NCI-H524 (cell line): ENCODE measurements at places on chromosomes 2 and 18.

GRCh38 chr2:43333656-43334144 lies 107.3 kb upstream of the ZFP36L2 start:
- no peak for DNase-seq

GRCh38 chr2:191012845-191013681 lies 908 bp downstream of the STAT1 start:
- no peak for DNase-seq

- no peak for DNase-seq
Observed at GRCh38 chr2:152154462-152154861, 21.1 kb downstream of the STAM2 start.

GRCh38 chr2:6909431-6910385 lies 7.5 kb upstream of the RNF144A start:
- no peak for DNase-seq

DNA sequence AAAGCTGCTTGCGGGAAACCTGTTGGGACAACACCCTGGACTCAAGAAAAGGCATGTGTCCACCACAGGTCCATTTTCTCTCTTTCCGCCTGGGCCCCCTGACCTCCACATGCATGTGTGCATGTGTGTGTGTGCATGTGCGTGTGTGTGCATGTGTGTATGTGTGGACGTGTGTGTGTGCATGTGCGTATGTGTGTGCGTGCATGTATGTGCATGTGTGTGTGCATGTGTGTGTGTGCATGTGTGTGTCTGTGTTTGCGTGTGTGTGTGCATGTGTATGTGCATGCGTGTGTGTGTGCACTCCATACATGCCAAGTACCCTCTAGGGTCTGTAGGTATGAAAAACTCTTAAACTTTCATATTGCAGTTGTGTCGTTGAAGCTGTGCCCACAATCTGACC lies 16.3 kb downstream of the CAPN14 start:
- no peak for DNase-seq

GRCh38 chr2:55009277-55010060 lies 40.8 kb downstream of the RTN4 start:
- no peak for DNase-seq

DNA sequence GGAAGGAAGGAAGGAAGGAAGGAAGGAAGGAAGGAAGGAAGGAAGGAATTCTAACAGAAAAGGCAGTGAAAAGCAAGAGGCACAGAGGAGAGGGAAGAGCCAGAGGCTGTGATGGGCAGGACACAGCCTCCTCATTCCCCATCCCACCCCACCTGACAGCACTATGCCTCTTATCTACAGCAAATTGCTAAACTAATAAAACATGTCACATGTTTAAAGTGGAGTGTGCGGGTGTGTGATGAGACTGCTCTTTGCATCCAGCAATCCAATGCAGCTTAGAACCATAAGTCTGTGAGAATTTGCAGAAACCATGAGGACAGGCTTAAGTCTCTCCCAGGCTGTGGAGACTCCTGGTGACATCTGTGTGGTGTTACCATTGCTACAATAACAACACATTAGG lies 108.4 kb upstream of the ALK start:
- DNase-seq = no peak

DNA sequence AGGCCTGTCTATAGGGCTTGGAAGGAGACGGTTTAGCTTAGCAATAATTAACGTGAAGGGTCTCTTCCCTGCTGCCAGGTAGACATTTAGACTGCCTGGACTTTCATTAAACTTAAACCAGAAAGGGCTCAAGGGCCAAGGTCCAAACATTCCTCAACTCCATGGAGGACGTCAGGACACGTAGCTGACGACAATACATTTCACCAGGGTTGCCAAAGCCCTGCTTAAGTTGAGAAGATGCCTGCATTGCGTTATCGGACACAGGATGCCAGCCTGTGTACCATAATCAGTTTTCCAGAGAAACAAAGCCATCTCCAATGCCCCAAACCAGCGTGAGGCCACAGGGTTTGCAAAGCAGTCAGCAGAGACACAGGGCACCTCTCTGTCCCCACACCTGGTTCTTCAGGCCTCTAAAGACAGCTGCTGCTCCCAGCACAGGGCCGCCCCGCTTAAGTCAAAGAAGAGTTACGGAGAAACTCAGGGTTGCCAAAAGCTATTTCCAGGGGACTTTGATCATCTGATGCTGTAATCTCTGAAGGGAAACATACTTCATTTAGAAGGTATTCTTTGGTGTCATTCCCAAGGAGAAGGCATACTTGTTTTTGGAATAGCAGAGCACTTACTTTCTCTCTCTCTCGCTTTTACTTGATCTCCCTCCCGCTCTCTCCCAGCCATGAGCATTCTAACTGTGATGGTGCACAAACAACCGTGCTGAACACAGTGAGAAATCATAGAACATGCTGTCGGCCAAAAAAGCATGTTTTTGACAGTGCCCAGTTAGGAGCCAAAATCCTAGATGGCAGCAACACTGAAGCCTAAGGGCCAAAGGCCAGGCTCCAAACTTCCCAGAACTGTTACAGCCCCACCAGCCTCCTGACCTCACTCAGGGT lies 46.0 kb downstream of the TTC32 start:
- DNase-seq = no peak

- DNase-seq = no peak
Observed at GRCh38 chr2:128245813-128246212, 72.9 kb downstream of the HS6ST1 start.

GRCh38 chr2:154556146-154556545 lies 142.3 kb upstream of the KCNJ3 start:
- DNase-seq = no peak

DNA sequence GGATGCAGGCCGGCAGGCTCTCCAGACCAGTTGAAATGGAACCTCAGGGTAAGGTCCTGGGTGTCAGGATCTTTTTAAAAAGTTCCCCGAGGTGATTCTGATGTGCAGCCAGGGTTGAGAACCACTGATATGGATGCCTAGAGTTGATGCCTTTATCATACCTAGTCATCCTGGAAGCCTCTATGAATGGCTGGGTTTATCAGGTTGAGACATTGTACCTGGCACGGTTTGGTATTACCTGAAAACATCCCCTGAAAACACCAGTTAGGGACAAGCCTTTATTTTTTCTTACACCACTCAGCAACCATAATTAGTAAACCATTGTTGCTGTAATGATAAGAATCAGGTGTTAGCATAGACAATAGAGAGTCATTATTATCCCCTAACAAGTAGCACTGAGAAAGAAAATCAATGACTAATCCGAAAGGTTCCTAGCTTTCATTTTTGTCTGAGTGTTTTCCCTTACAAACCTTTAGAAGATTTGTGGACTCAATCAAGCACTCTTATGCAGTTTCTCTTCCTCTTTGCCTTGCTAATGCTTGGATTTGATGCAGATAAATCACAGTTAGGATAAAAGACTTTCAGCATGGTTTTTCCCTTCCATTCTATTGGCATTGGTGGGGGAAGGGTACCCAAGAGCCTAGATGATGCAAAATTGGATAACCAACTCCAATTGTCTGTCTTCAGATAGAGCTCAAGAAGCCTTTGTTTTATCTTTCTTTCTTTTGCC lies 116.5 kb upstream of the LYPD6 start:
- no peak for DNase-seq

GRCh38 chr2:234044157-234044556 lies 6.3 kb upstream of the SPP2 start:
- DNase-seq = no peak

DNA sequence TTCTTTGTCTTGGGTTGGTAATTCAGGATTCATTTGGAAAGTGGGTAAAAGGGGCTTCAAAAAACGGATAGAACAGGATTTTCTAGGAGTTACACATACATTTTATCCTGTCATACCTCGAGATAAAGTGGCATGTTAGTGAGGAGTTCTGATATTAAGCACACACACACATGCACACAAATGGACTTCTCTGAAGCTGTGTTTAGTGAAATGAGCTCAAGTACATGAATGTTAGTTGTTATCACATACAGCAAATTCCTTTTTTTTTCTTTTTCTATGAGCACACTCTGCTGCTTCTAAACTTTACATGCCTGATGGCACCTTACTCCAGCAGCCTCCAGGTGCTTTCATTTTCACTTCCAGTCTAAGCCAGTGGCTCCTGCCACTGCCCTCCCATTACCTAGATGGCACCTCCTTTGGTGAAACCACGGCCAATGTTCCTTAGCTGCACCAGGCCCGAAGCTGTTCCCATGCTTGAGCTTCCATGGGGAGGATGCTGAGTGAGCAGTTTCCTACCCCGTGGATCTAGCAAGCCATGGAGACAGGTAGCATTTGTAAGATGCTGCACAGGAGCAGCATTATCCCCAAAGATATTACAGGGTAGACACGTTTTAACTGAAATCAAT lies 49.7 kb downstream of the STAT1 start:
- DNase-seq = no peak

GRCh38 chr2:174608866-174609214 lies 11.2 kb upstream of the WIPF1 start:
- DNase-seq = no peak

DNA sequence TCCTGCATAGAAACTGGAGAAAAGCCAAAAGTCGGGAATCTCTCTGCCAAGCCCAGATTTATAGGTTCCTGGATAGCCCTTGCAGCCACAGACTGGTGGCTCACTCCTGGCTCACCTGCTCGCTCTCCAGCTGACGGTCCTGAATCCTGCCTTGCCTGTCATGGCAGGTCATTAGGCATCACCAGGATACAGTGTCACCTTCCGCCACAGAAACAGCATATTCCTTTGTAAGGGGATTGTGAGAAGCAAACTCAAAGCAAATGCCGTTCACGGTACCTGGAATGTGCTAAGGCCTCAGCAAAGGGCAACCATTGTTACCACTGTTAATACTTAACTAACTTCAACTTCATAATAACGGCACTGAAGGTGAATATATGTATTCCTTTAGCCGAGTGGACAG lies 57.1 kb upstream of the GPR45 start:
- DNase-seq = no peak

GRCh38 chr18:72086421-72086820 lies 457.7 kb downstream of the CBLN2 start:
- DNase-seq = peak; percentile 5

DNA sequence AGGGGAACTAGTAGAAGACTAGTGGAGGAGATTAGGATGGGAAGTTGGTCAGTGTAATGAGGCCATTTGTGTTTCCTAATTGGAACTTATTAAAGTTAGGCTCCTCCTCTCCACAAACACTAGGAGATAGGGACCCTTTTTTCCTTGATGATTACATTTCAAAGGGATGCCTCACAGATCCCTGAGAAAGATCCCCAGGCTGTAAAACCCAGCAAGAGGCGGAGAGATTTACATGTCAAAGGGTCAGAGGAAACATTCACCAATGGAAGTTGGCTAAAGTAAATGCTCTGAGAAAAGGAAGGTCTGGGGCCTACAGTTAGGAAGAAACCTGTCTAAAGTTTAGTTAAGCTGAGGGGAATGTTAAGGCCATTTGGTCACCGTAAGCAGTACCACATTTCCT lies 1.4 kb upstream of the CCDC85A start:
- no peak for DNase-seq

- no peak for DNase-seq
Observed at GRCh38 chr18:25453556-25454269, 101.7 kb upstream of the ZNF521 start.
